Mucosa of gallbladder (tissue), 1 donor: ENCODE measurements at places on chromosomes 2 and 18. TPM values are rescaled to one million over a fixed set of nuclear protein-coding genes. Genes with fewer than 3 reads are reported as not detected.

TUBA4B gene
- not detected for total RNA-seq

CRYBA2 gene
- not detected for total RNA-seq

ALKAL2 gene
- total RNA-seq = 69.5 TPM

SCYGR4 gene
- not detected for total RNA-seq

TEX44 gene
- total RNA-seq = not detected

FAM110C gene
- total RNA-seq = 41.8 TPM

HOXD12 gene
- not detected for total RNA-seq

SIGLEC15 gene
- total RNA-seq = 4.7 TPM

C2orf81 gene
- 12.9 TPM for total RNA-seq

VWC2L gene
- not detected for total RNA-seq

HOXD10 gene
- total RNA-seq = not detected

ATP8B1 gene
- 125 TPM for total RNA-seq

DUSP2 gene
- total RNA-seq = 11.3 TPM

MYO1B gene
- total RNA-seq = 38.2 TPM

KLHL30 gene
- 2.0 TPM for total RNA-seq

ANKRD53 gene
- total RNA-seq = 2.9 TPM

REG1A gene
- 33.7 TPM for total RNA-seq

NEURL3 gene
- total RNA-seq = 3.7 TPM

TWIST2 gene
- 5.9 TPM for total RNA-seq

TMEM247 gene
- not detected for total RNA-seq

G6PC2 gene
- not detected for total RNA-seq

SERTAD2 gene
- total RNA-seq = 19.8 TPM

CRYGC gene
- not detected for total RNA-seq
